ENCODE measurements at places on chromosomes 2 and 18.

- DNase-seq, result no peak
These were observed 372.4 kb upstream of the RND3 start for GRCh38 chr2:150859877-150860276.

DNA sequence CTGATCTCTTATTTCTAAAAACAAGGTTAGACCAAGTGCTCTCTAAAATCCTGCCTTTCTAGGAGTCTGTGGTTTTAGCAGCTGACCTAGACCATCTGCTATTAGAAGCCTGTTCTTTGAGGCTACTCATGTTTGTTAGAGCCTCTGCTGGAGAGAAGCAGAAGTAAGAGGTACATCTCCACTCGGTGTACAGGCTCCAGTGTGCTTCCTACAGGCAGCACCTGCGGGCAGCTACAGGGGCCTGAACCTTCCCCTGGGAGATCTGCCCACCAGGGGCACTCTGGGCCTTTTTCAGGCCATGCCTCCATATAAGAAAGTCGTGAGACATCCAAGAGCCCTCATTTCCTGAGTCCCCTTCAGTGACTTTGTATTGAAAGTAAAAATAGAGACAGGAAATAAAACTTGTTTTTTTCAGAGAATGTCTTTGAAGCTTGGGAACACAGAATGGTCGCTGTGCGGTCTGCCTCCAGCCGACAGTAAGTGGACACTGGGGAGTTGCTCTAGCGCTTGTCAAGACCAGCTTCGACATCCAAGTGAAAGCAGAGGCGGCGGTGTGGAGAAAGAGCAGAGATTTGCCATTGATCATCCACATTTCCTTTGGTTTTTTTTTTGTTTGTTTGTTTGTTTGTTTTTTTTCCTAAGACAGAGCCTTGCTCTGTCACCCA, 31.7 kb downstream of the ONECUT2 start:
- no peak for DNase-seq

DNA sequence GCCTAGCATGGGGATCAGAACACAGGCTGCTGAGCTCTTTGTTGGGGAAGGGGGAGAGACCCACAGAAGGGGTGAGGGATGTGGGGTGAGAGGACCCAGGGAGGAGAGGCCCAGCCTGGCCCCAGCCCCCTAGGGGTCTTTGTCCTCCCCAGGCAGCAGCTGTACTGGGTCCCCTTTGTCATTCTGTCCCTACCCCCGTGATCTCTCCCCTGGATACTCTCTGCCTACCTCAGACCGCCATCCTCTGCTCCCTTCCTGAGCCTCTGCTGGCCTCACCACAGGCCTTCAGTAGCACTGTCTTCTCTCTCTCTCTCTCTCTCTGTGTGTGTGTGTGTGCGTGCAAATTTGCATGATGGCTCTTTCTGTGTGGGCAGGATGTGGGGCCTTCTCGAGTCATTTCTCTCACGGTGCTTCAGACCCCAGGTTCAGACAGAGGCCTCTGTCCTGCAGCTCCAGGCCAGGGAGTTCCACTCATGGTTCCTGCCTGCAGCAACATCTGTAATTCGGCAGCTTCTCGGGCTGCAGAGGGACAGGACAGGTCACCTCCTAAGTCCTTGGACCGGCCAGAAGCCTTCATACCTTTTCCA, 1.4 kb downstream of the PSD4 start:
- DNase-seq, result no peak

DNA sequence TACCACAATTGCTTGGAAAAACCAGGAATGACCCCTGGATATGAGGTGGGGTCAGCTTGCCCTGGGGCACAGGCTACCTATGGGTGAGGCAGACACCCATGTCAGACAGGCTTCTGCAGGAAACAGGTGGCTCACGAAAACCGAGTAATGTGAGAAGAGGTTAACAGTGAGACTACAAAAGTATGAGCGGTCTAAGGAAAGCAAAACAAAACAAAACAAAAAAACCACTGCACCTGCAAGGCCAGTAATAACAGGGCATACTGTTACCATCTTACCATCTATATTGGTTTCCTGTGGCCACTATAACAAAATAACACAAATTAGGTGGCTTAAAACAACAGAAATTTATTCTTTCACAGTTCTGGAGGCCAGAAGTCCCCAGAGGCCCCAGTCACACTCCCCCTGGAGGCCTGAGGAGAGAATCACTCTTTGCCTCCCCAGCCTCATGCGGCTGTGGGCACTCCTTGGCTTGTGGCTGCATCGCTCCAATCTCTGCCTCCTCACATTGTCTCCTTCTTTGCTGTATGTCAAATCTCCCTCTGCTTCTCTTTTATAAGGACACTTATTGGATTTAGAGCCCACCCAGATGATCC, 86.6 kb upstream of the EPC2 start:
- no peak for DNase-seq

DNA sequence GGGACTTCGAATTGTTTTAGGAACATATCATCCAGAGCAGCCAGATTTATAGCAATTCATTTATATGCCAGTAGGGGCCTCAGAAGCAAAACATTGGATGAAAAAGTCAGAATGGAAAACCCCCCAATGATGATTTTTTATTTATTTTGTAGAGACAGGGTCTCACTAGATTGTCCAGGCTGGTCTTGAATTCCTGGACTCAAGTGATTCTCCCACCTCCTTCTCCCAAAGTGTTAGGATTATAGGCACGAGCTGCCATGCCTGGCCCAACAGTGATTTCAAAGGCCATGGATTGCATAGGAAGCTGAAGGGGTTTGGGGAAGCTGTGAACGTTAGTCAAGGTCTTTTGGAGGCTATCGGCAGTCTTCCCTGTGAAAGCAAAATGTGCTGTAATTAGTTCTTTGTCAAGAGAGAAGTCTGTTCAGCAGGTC, 21.9 kb upstream of the MCFD2 start:
- no peak for DNase-seq

DNA sequence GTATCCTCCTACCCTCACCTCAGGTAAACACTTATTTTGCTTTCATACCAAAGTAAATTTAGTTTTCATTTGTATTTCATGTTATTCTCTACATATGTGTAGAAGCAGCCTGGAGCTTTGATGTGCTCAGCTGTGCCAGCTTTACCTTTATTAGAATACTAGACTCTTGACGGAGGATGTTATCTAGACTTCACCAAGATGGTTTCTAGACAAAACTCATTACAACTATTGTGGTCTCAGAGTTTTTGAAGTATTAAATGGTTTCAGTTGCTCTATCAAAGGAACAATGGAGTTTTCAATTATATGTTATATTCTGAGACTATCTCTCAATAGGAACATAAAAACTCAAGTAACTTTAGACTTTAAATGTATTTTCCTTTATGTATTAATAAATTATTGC, 5.0 kb upstream of the IL18RAP start:
- no peak for DNase-seq

DNA sequence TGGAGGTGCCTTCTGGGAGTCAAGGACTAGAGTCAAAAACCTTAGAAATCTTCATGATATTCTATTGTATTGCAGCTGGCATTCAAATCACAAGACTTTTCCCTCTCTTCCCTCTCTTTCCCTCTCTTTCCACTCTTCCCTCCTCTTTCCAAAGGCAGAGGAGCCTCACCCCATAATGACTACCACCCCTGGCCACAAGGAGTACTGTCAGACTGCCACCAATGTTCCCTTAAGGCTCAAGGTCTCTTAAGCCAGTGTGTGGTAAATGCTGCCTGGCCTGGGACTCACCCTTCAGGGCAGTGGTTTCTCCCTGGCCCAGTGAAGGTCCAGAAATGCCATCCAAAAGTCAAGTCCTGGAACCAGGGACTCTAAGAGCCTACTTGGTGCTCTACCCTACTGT, 605.9 kb upstream of the PKDCC start:
- no peak for DNase-seq

- DNase-seq, result no peak
These were observed 892.2 kb upstream of the ZEB2 start for GRCh38 chr2:145412155-145412554.

DNA sequence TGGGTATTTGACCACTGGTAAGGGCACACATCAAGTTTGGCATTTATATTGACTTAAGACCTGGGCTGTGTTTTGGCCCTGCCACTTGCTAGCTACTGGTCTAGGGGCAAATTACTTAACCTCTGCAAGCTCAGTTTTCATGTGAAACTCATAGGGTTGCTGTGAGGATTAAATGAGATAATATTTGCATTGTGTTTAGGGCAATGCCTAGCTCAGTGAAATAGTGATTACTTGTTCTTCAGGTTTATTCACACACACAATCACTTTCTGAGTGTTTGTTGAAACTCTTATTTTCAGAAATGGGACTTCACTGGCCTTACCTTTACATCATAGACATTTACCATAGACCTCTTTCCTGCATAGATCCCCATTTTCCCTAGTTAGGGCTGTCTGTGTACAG, 12.3 kb downstream of the CERS6 start:
- no peak for DNase-seq

DNA sequence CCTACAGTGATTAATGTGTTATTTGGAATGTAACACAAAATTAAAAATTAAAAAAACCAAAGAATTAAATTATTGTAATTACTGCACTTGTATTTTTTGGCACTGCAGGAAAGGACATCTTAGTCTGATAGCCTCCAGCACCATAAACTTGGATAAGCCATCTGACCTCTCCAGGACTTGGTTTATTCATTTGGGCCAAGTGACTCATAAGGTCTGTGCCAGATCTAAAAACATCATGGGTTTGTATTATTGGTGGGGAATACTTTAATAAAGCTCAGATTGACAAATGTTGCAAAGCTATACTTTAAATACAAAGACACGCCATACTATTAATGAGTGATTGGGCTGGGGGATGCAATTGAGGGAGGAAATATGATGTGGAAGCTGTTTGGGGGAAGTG, 225.2 kb downstream of the ZNF521 start:
- DNase-seq, result no peak

GRCh38 chr18:56309104-56309503, 329.3 kb downstream of the TXNL1 start:
- no peak for DNase-seq

- DNase-seq, result no peak
These were observed 82.6 kb upstream of the TXNDC2 start for GRCh38 chr18:9803063-9803697.

DNA sequence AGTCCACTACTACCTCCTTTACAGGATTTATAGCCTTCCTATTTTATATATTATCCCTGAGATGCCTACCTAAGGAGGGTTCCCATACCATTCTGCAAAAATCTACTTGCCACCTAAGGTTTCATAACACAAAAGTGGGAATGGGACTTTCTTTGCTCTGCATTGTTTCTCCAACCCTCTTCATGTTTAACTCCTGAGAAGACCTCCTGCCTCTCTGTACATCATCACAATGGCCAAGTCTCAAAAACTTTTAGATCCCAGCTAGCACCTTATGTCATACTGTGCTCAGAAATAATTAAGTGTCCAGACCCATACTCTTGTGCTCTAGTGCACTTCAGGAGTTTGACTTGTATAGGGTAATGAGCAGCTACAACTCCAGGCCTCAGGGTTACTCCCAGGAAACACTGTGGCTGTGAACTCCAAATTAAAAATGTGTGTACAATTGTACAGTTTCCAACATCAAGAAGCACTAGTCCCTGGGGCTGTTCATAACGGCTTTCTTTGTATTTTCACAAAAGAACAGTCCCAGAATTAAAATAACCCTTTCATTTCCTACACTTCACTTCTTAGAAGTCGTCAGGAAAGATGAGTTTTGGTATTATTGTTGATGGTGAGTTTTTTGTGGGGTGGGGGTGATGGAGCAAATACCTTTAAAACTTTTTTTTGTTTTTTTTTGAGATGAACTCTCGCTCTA, 39.4 kb downstream of the METAP1D start:
- DNase-seq, result no peak

GRCh38 chr2:31694444-31694843, 113.7 kb upstream of the SRD5A2 start:
- no peak for DNase-seq

GRCh38 chr2:190202604-190203003, 117.0 kb downstream of the HIBCH start:
- no peak for DNase-seq

- DNase-seq, result no peak
These were observed 386.2 kb downstream of the SETBP1 start for GRCh38 chr18:45066886-45067285.

DNA sequence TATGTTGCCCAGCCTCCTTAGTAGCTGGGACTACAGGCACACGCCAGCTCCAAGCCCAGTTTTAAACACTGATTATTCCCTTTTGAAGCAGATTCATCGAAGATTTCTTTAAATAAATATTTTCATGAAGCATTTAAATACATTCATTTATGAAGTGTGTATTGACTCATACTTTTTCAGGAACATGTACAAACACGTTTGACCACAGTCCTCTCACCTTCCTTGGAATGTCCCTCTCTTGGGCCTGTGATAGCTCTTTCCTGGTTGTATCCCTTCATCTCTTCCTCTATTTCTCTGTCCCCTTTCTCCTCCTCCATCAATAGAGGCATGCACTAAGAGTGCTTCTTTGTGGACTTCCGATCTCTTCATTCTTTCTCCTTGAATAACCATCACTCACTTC, 2.5 kb downstream of the PSTPIP2 start:
- DNase-seq, result no peak

DNA sequence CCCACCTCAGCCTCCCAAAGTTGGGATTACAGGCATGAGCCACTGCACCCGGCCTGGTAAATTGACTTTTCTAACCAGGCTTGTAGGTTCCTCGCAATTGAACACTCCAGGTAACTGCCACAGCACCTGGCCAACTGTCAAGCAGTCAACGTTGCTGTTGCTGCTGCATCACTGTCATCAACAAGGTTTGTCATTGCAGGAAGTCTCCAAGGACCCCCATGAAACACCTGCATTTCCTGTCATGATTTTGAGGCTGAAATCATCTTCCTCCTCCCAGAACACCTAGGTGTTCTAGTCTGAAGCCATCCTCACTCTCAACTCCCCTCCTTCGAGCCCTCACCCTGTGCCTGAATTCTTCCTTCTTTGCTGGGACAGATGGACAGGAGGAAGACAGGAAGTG, 29.7 kb downstream of the GYPC start:
- DNase-seq, result no peak

GRCh38 chr2:126717928-126718327, 62.0 kb downstream of the GYPC start:
- no peak for DNase-seq

GRCh38 chr2:166329465-166329864, 46.3 kb downstream of the SCN9A start:
- no peak for DNase-seq

DNA sequence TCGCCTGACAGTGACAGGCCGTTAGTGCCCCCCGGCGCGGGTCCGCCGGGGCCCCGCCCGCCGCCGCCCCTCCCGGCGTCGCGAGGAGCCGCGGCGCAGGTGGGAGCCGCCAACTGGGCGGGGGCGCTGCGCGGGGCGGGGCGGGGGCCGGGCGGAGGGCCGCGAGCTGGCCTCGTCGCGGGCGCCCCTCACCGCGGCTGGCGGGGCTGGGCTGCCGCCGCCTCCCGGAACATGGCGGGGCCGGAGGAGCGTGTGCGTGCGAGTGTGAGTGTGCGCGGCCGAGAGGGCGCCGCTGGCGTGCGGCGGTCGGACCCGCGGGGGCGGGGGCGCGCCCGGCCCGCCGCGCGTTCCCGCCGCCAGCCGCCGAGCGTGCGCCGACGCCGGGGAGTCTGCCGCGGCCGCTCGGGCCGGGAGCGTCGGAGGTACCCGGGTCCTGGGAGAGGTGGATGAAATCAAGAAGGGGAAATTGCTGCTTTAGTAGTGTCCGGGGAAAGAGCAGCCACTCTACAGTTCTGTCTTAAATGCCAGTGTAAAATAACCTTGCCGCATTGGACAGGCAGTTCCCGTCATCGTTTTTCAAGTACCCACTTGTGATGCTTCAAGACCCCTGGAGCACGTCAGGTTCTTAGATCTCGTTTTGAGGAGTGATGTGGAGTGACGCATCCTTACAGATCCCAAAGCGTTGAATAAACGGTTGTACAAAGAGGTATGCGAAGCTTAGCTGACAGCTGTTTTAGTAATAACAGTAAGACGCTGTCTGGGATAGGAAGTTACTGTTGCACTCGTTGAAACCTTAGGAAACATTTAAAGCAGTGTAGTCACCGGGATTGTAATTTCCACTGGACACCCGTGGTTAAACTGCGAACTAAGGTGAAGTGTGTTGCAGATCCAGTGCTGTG, 836 bp downstream of the ANKRD12 start:
- DNase-seq, result peak; percentile 49
